ENCODE measurements at places on chromosomes 1 and 21. TPM values are rescaled to one million over a fixed set of nuclear protein-coding genes. Genes with fewer than 3 reads are reported as not detected.
A peak's percentile ranks its signal among the peaks of the same experiment; 100 is the strongest.

DNA sequence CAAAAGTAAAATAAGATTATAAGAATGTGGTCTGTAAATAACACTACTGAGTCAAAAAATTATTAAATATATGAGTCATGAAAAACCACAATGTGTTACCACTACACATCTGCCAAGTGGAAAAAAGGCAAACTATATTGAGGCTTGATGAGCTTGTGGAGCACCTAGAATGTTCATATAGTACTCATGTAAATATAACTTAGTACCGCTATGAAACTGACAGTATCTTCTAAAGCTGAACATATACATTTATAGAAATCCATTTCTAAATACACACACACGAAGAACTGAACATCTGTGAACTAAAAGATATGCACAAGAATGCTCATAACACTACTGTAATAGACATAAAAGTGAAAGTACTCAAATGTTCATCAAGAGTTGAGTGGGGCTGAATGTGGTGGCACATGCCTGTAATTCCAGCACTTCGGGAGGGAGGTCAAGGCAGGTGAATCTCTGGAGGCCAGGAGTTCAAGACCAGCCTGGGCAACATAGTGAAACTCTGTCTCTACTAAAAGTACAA lies 18.5 kb upstream of the GBP3 start:
- DNase-seq: peak; percentile 66

DNA sequence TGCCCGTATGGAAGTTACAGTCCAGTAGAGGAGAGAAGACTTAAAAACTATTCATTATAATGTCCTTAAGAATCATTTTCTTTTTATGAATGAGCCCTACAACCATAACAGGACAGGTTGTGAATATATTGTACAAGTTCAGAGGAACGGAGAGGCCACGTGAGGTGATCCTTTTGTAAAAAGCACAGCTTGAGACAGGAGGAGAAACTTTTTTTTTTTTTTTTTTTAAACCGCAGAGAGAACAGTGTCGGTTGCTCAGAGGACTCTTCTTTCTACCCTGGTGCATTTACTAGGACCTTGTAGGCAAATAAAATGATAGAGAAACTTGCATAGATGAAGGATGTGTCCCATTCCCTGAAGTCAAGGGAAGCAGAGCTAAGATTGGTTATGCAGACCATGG lies 32.1 kb downstream of the DYRK1A start:
- no peak for DNase-seq

The HFM1 gene
- not detected for total RNA-seq

The LCE1A gene
- total RNA-seq: not detected

The HEYL gene
- 0.19 TPM for total RNA-seq

Measured in activated CD4-positive, alpha-beta memory T cell treated with anti-CD3 and anti-CD28 coated beads for 36 hours (primary cell).